Effector memory CD8-positive, alpha-beta T cell (primary cell): ENCODE measurements at places on chromosomes 1 and 21.

DNA sequence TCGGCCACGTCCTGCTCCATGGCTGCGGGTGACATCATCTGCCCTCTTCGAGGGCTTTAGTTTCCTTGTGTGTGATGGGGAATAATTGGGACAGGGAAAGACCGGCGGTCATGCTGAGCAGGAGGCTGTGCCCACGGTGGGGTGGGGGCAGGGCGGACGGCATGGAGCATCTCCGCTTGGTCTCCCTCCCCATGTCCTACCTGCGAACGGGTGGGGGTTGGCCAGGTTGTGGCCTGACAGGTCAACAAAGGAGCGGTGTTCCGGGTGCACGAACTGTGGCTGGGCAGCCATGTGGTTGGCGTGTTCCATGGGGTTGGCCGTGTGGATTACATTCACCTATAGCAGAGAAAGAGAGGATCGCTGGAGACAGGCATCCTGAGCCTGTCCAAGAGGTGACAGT lies 80.0 kb downstream of the PIK3CD start:
- no peak for DNase-seq
- H3K36me3 ChIP-seq: peaks cover 83% of the 10 kb centered on the region
- H3K4me3 ChIP-seq: no peak overlapping the region
- peak overlapping the region; percentile 96 for H3K27ac ChIP-seq
- H3K27me3 ChIP-seq: no peaks in the 10 kb centered on the region

DNA sequence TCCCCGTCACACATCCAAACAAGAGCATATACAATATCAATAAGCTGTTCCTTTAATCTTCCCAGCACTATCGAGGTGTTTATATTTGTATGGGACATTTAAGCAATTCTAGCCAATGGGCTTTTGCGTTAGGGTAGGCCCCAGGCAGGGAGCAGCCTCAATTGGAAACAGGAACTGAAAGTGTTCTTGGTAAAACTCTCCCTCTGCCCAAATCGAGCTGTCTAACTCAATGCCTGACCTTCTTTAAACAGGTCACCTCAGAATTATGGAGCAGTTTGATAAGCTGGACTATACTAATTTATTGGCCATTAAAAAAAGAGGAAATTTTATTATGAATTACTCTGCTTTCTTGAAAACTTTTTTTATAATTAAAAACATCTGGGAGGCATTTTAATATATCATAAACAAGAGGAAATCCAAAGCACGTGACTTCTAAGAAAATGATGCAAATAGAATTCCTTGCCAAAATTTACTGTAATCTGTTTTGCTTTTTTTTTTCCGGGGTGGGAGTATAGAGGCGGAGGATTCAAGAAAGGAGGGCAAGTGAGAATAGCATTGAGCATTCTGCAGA lies 498.1 kb downstream of the LMO4 start:
- no peak overlapping the region for H3K4me3 ChIP-seq
- H3K36me3 ChIP-seq: no peaks in the 10 kb centered on the region
- H3K27me3 ChIP-seq: peaks cover 17% of the 10 kb centered on the region
- H3K4me1 ChIP-seq: no peaks in the 10 kb centered on the region

DNA sequence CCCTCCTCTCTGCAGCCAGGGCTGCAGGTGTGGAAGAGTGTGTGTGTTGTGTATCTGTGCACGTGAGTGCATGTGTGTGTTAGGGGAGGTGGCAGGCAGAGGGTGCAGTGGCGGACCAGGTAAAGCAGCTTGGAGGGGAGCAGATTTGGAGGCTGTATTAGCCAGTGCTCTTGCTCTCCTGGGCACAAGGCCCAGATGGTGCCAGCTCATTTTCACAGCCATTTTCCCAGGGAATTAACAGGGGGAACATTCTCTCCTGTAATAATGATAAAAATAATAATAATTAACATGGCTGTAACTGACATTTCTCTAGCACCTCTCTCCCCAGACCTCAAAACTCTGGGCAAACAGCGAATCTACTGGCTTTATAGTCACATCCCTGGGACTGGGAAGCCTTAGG lies 43.6 kb downstream of the LRRN2 start:
- H3K27ac ChIP-seq: no peak overlapping the region
- no peaks in the 10 kb centered on the region for H3K36me3 ChIP-seq
- H3K4me3 ChIP-seq: no peak overlapping the region
- no peaks in the 10 kb centered on the region for H3K4me1 ChIP-seq
- H3K27me3 ChIP-seq: peaks cover 53% of the 10 kb centered on the region

DNA sequence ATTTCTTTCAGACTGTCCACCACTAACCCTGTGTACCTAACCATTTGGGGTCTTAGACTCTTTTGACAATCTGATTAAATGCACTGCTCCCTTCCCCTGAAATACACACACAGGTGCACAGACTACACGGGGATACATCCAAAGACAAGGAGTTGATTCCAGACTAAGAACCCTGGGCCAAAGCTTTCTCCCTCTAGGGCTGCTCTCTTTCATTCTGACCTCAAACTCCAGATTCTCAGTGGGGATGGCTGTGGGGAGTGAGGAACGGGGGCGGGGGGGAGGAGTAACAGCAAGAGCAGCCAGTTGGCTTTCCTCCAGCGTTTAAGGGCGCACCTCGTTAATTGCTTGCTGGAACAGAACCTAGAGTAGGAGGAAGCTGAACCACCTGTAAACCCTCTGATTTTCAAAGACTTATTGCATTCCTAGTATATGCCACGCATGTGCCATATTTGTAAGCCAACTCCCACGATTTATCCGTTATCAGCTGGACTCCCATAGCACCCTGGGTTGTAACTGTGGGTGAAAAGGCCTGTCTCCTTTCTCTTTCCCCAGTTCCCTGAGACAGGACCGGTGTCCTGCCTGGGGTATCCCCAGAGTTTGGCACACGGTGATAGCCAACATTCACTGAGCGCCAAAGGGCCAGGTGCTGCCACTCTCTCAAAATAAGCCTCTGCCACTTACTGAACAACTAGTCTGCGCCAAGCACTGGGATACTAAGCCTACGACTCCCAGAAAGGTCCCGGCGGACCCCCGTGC lies 920 bp downstream of the MTHFR start:
- peaks cover 31% of the 10 kb centered on the region for H3K36me3 ChIP-seq
- peaks cover 53% of the 10 kb centered on the region for H3K4me1 ChIP-seq
- no peak for DNase-seq
- H3K27ac ChIP-seq: peak overlapping the region; percentile 94
- H3K27me3 ChIP-seq: no peaks in the 10 kb centered on the region

- no peaks in the 10 kb centered on the region for H3K36me3 ChIP-seq
- H3K27me3 ChIP-seq: peaks cover 52% of the 10 kb centered on the region
- no peak overlapping the region for H3K27ac ChIP-seq
These were observed 17.2 kb downstream of the EPHB2 start for GRCh38 chr1:22727873-22728272.

DNA sequence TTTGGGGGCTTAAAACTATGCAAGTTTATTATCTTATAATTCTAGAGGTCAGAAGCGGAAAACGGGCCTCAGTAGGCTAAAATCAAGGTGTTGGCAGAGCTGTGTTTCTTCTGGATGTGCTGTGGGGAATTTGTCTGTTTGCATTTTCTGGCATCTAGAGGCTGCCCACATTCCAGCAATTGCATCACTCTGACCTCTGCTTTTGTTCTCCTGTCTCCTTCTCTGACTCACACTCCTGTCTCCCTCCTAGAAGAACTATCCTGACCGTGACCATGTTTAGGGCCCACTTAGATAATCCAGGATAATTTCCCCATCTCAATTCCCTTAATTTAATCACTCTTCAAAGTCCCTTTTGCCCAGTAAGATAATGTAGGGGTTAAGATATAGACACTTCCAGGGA lies 127.4 kb upstream of the DEPDC1 start:
- no peak overlapping the region for H3K27ac ChIP-seq
- H3K36me3 ChIP-seq: no peaks in the 10 kb centered on the region
- no peak for DNase-seq
- no peak overlapping the region for H3K4me3 ChIP-seq
- H3K27me3 ChIP-seq: no peaks in the 10 kb centered on the region
- H3K4me1 ChIP-seq: no peaks in the 10 kb centered on the region

GRCh38 chr1:228318823-228319241 lies 87.8 kb downstream of the TRIM11 start:
- no peaks in the 10 kb centered on the region for H3K4me1 ChIP-seq
- no peak overlapping the region for H3K27ac ChIP-seq
- no peak for DNase-seq
- no peak overlapping the region for H3K4me3 ChIP-seq
- H3K27me3 ChIP-seq: no peaks in the 10 kb centered on the region
- H3K36me3 ChIP-seq: no peaks in the 10 kb centered on the region

DNA sequence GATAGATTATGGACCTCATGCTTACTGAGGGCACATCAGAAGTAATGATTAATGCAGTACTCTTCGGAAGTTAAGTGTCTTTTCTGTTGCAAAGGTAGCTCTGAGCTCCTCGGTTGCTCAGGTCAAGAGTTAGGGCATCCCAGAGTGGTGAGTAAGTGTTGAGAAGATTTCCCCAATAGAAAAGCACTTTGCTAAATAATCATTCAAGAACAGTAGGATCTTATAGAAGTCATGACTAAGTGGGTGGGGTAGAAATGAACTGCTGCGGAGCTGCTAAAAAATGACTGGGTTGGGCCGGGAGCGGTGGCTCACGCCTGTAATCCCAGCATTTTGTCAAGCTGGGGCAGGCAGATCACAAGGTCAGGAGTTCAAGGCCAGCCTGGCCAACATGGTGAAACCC lies 648.6 kb upstream of the CAMK1G start:
- no peak overlapping the region for H3K4me3 ChIP-seq
- no peaks in the 10 kb centered on the region for H3K4me1 ChIP-seq
- H3K27ac ChIP-seq: no peak overlapping the region
- no peak for DNase-seq
- no peaks in the 10 kb centered on the region for H3K27me3 ChIP-seq
- H3K36me3 ChIP-seq: no peaks in the 10 kb centered on the region

DNA sequence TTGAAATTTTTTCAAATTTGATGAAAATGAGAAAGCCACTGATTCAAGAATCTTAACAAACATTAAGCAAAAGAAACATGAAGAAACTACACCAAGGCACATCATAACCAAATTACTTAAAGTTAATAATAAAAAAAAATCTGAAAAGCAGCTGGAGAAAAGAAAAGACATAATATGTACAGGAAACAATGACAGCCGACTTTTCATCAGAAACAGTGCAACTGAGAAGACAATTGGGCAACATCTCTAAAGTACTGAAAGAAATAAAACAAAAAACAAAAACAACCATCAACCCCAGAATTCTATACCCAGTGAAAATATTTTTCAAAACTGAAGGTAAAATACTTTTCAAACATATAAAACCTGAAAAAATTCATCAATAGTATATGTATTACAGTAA lies 73.8 kb upstream of the DMRTA2 start:
- peaks cover 3% of the 10 kb centered on the region for H3K36me3 ChIP-seq
- no peaks in the 10 kb centered on the region for H3K27me3 ChIP-seq
- DNase-seq: no peak
- no peaks in the 10 kb centered on the region for H3K4me1 ChIP-seq

DNA sequence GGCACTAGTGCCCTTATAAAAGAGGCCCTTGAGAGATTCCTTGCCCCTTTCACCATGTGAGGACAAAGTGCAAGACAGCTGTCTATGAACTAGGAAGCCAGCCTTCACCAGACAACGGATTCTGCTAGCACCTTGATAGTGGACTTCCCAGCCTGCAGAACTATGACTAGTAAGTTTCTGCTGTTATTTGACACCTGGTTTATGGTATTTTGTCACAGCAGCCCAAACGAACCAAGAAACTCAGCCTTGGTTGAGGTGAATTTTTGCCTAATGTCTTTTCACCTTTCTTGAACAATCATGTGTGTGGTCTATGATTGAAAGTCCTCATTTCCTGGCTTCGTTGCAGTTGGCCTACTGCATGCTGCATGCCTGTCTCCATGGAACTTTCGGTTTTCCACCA lies 302.2 kb downstream of the GRIK1 start:
- H3K27me3 ChIP-seq: no peaks in the 10 kb centered on the region
- H3K4me1 ChIP-seq: no peaks in the 10 kb centered on the region
- DNase-seq: no peak
- H3K36me3 ChIP-seq: no peaks in the 10 kb centered on the region
- H3K4me3 ChIP-seq: no peak overlapping the region
